ENCODE measurements at places on chromosomes 11 and 22.

DNA sequence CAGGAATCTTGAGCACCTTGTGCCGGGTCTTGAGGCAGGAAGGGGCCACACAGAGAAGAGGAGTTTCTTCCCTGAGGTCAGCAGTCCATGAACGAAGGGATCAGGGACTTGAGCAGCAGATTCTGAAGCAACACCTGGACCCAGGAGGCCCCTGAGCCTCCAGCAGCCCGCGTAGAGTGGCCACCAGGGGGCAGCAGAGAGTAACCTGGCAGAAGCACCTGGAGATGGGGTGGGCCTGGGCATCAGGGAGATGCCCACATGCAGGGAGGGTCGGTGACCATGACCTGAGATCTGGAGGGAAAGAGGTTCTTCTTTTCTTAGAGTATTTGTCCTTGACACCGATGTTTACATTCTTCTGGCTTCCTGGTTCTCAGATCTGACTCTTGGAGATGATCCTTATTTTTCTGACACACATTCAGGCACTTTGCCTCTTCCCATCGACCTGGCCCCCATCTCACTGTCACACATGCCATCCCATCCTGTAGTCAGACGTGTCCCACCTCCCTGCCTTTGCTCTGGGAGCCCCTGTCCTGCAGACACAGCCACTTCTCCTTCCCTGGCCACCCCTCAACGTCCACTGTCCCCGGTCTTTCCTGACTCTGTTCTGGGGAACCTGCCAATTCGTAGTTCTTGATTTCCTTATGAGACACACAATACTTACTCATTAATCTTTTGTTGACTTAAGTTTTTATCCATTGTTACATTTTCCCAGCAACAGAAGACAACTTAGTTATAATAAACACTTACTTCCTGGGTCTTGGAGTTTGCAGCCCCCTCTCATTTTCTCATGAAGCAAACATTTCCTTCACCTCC lies 66.5 kb downstream of the GGTLC2 start:
- no peak for DNase-seq

DNA sequence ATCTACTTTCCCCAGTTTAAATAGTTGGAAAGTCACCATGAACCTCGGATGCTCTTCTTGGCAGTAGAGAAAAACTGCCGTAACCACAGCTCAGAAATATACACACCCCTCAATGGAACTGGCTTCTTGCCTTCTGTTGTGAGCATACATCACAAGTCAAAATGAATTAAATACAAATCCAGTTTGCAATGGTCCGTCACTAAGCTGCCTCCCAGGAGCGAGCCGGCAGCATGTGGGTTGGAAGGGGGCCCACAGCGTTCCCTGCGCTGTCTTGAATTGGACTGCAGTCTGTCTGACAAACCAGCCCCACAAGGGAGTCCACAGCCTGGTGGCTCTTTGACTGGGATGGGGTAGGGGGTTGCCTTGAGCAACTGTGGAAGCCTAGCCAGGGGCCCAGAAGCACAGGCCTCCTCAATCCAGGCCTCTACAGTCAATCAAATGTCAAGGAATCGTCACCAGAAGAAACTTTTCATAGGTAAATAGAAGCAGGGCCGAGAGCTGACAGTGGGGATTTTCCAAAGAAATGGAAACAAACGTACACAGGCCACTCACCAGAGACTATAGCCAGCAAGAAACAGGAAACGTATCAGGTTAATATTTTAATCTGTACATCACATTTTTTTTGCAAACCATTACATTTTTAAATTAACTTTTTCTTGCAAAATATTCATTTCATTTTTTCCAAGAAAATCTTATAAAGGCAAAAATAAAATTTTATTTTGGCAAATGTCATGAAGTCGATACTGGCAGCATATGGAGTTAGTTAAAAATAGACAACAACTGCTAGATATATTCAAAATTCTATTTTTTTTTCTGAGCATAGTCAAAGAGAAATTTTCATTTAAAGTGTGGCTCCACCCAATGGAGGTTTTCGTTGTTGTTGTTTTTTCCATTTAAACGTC lies 38.5 kb downstream of the C11orf58 start:
- no peak for DNase-seq

DNA sequence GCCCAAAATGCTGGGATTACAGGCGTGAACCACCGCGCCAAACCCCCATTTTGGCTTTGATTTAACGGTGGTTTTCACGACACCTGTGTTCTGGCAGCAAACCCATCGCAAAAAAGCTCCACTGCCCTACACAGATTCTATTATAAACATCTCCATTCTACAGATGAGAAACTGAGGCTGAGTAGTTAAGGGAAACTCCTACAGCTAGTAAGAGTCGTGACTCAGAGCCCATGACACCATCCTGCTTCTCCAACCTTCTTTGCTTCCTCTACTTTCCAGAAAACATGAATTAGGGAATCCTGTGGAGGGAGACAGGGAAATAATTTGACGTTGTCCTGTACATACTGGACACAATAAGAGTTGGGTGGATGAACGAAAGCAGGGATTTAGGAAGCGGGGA lies 429 bp upstream of the SNX15 start:
- no peak for DNase-seq

DNA sequence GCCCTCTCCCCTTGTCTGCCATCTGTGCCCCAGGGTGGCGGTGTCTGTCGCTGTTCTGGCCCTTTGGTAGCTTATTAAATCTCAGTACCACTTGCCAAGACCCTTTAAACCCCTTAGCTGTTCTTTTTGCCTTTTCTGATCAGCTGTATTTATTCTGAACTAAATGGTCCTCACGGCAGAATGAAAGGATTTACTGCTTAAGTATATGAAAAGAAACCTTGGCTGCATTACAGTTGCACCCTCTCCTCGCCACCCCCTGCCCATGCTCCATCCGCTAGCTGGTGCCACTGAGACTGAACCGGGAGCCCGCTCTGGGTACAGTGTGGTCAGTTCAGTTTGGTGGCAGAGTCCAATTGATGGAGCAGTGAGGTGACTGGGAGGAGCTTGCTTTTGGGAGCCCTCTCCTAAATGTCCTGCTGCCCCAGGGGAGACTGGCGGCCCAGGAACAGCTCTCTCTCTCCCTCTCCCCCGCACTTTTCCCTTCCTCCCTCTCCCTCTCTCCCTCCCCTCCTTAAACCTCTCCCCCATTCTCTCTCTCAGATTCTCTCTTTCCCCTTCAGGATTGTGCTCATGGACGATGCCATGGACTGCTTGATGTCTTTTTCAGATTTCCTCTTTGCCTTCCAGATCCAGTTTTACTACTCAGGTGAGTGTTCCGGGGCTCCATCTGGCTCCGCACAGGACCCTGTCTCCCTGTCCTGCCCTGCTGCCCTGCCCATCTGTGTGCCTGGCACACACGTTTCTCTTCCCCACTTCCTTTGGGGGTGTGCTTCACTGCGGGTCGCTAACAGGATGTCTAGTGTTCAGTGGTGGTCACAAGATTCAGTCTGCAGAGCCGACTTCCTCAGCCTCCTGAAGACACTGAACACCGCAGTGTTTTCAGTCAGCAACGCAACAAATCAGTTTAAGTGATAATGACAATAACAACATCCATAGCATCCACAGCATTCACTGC lies 21.8 kb downstream of the ARFGAP2 start:
- no peak for DNase-seq

DNA sequence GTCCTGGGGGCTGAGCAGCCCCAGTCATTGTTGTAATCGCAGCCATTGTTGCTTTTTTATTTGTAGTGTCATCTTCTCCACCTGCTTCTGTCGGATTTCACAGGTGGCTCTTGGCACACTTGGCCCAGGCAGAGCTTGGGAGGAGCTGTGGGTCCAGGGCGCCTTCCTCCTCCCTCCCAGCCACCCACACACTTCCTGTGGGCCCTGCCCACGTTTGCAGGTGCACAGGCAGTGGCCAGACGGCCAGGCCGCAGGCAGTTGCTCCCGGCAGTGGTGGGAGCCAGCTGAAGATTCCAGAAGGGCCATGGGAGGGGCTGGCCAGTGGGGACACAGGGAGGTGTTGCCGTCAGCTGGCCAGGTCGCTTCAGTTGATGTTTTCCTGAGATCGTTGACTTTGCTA lies 1191.9 kb downstream of the BRD1 start:
- DNase-seq, result no peak

DNA sequence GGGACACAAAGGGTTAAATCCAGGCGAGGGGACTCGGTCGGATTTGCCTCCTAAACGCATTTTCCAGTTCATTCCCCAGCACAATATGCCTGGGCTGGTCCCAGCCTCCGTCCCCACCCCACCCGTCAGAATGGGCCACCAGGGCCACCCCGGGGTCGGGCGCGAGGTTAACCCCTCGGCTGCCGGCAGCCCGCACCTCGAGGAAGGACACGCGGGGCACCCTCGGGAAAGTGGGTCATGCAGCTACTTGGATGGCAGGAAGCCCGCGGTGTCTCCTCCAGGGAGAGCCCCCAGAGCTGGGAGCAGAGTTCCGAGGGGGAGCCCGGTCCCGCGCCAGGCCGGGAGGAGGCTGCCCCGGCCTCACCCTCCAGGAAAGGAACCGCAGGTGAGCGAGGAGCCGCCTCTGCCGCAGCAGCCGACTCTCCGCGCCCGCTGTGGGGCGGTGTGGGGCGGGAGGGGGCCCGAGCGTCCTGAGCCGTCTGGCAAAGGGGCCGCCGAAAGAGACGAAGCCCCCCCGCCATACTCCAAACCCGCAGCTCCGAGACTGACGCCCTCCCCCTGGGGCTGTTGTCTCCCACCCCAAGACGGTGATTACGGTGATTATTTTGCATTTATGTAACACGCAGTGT lies 1.4 kb downstream of the NECTIN1 start:
- DNase-seq, result peak; percentile 56

GRCh38 chr11:127259102-127259501 lies 258.5 kb upstream of the KIRREL3 start:
- no peak for DNase-seq

GRCh38 chr11:111606986-111607385 lies 4.7 kb downstream of the SIK2 start:
- DNase-seq, result no peak
